ENCODE measurements at places on chromosomes 2 and 18. TPM values are rescaled to one million over a fixed set of nuclear protein-coding genes. Genes with fewer than 3 reads are reported as not detected.

IGFBP5 gene
- 0.14 TPM for total RNA-seq

CDCA7 gene
- 48.5 TPM for total RNA-seq

SERPINB5 gene
- total RNA-seq: 0.07 TPM

DSG3 gene
- total RNA-seq: 0.02 TPM

KCNE4 gene
- 0.83 TPM for total RNA-seq

SCYGR4 gene
- not detected for total RNA-seq

LAMA3 gene
- 38.4 TPM for total RNA-seq

ERBB4 gene
- total RNA-seq: not detected

BABAM2 gene
- 46.6 TPM for total RNA-seq

LPIN2 gene
- total RNA-seq: 18.1 TPM

AMER3 gene
- not detected for total RNA-seq

PCARE gene
- not detected for total RNA-seq

SERPINB13 gene
- not detected for total RNA-seq

ADD2 gene
- 21.1 TPM for total RNA-seq

GCG gene
- not detected for total RNA-seq

POTEF gene
- total RNA-seq: 0.03 TPM

DNAH6 gene
- total RNA-seq: 0.11 TPM

CXCR2 gene
- not detected for total RNA-seq

PRSS56 gene
- 0.27 TPM for total RNA-seq

POTEJ gene
- not detected for total RNA-seq

NTSR2 gene
- total RNA-seq: not detected
